Suppressor macrophage (primary cell): ENCODE measurements at places on chromosomes 2 and 18.

DNA sequence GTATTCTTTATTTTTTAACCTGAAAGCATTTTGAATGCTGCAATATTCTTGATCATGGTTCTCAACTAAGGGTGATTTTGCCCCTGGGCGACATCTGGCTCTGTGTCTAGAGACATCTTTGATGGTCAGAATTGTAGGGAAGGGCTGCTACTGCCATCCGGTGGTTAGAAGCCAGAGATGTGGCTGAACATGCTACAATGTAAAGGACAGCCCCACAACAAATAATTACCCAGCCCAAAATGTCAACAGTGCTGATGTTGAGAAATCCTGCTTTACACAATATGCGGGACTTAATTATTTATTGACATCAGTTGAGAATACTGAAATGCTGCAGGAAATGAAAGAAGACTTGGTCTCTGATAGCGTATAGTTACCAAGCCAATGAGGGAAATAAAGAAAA is 37.5 kb upstream of the SERPINB2 start:
- peak; percentile 61 for DNase-seq

GRCh38 chr2:196486146-196486545 is 153.4 kb upstream of the CCDC150 start:
- no peak for DNase-seq

GRCh38 chr2:166405569-166405926 is 29.8 kb upstream of the SCN9A start:
- no peak for DNase-seq

- DNase-seq, result peak; percentile 23
These were observed 2.2 kb downstream of the STAMBP start for GRCh38 chr2:73830871-73831401.

DNA sequence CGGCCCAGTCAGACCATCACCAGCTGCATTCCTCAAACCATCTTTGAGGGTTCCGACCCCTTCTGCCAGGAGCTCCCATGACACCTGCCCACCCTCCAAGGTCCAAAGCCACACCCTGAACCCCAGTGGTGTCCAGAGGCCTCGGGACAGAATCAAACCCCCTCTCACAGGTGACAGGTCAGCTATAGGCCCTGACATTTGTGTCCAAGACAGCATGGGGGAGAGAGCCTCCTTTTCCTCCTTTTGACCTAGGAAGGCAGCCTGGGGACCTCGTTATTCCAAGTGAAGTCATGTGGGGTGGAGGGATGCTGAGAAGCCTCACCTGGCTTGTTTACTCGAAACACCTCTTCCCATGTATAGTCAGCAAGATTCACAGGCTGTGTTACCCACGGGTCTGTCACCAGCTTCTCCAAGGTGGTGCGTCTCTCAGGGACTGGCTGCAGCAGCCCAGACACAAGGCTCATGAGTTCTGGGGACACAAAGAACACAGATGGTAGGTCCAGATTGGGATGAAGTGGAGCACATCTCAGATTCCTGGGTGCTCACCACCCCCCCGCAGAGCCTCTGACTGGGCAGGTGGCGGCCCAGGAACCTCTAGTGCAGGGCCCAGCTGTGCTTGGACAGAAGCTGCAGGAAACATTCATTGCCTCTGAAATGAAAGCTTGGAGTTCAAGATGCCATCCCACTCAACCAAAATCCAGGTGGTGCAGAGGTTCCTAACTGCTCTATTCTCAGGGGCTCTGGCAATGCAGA is 5.1 kb upstream of the MTERF4 start:
- no peak for DNase-seq

- no peak for DNase-seq
These were observed 278.0 kb upstream of the DSEL start for GRCh38 chr18:67794521-67794920.

DNA sequence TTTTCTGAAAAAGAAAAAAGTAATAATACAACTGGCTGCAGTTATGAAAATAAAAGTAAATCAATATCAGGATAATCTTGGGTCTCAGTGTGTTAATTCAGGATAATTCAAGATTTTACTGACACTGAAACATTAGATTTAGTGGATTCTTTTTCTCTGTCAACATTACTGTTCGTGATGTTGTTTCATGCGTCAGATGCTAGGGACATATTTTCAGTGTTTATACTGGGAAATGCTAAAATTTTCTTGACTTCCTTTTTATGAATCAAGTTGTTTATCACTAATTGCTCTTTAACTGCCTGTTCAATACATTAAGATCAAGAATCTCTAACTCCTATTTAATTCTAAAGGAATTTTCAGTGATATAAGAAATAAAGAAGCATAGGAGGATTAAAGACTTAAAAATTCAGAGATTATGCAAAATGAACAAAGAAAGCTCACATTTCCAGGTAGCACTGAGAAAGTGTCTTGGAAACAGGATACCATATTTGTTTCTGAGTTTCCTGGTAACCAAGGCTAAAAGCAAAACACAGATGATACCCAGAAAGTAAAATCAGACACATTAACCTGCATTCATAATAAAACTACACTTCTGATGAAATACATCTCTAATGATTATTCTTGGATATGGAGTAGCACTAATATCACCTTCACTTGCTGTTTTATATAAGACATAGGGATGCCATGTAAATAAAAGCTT is 174.0 kb downstream of the ARL4C start:
- no peak for DNase-seq

- no peak for DNase-seq
These were observed 500.9 kb upstream of the NXPH2 start for GRCh38 chr2:139281124-139281523.

GRCh38 chr2:212858496-212858895 is 292.9 kb downstream of the IKZF2 start:
- no peak for DNase-seq

GRCh38 chr2:3654011-3654410 is 4.0 kb upstream of the ALLC start:
- no peak for DNase-seq

GRCh38 chr2:186862869-186863709 is 14.1 kb upstream of the ZSWIM2 start:
- peak; percentile 32 for DNase-seq

DNA sequence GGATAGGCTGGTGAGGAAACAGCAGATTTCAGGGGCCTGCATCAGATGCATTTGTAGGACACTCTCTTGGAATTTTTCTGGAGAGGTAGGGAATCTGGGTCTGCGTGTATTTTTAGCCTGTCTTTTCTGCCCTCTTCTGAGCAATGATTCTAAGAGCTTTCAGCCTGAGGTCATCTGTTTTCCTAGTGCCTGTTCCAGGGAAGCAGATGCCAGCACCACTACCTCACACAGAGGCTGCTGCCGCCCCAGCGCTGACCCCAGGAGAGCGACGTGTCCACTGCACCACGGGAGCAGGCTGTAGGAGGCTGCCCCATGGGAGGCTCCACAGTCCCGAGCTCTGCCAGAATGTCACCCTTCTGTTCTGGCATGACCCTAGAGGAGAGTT is 316.5 kb downstream of the CYP26B1 start:
- DNase-seq, result no peak

DNA sequence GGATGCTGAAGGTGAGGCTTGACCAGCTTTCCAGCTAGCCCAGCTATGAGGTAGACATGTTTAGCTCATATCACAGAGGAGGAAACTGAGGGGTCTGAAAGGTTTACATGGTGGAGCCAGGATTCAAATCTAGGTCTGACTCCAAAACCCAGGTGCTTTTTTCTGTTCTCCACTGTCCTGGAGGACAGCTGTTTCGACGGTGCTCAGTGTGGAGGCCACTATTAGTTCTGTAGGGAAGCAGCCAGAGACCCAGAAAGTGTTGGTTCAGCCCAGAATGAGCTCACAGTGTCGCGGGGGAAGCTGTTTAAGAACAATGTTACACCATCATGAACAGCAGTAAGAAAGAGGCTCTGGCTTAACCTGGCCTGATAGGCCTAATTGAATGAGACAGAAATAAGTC is 11.1 kb downstream of the PROC start:
- no peak for DNase-seq

GRCh38 chr2:6454286-6454990 is 411.3 kb downstream of the CMPK2 start:
- no peak for DNase-seq

DNA sequence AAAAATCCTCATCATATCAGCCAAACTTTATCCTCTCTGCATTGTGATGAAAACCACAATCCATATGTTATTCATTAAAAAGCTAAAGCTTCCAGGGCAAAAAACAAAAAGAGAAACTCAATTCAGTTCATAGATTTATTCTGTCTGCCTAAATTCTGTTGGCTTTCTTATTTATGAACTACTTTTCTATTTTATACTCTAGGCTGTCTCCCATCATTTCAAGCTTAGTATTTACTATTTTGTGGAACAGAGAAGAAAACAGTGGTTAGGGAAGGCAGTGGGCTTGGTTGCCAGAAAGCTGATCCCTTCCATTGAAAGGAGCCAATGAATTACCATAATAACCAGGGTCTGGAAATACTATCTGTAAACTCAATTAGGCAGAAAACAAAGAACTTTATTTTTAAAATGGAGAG is 71.8 kb downstream of the RAPH1 start:
- no peak for DNase-seq

GRCh38 chr2:40204268-40204667 is 247.6 kb downstream of the SLC8A1 start:
- DNase-seq, result no peak

DNA sequence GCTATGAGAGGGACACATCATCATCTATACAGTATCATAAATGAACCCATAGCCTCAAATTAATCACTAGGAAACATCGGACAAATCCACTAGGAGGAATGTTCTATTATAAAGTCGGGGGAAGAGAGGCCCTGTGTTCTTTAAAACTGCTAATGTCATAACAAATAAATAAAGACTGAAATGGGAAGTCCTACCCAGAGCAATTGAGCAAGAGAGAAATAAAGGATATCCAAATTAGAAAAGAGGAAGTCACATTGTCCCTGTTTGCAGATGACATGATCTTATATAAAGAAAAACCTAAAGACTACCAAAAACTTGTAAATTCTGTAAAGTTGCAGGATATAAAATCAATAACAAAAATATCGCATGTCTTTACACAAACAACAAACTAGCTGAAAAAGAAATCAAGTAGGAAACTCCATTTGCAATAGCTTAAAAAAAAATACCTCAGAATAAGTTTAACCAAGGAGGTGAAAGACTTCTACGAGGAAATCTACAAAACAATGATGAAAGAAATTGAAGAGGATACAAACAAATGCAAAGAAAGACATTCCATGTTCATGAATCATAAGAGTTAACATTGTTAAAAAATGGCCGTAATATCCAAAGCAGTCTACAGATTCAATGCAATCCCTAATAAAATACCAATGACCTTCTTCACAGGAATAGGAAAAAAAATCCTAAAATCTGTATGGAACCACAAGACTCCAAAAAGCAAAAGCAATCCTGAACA is 30.6 kb downstream of the RTN4 start:
- DNase-seq, result peak; percentile 15

DNA sequence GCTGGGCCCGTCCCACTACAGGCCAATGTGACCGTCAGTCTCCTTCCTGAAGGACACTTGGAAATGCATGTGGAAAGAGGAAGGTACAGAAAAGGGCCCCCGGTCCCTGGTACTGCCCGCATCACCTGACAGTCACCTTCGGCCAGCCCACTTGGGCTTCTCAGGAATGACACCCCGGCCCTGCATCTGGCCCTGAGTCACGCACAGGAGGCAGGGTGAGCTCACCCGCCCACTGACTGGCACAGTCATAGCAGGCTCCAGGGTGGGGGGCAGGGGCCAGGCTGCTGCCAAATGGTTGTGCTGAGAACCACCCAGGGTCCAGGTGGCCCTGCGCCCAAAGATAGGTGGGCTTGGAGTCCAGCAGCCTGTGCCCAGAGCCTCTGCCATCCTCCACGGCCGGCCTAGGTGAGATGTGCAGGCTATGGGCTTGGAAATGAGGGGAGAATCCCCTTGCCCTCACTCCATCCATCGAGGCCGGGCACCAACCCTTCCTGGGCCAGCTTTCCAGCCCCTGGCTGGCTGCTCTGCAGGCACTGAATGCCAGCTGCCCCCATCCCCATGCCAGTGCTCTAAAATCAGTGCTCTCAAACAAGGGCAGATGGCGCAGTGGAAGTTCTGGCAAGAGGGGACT is 14.1 kb downstream of the EMX1 start:
- DNase-seq, result peak; percentile 54

- peak; percentile 61 for DNase-seq
These were observed 220.8 kb downstream of the GULP1 start for GRCh38 chr2:188512456-188512855.

DNA sequence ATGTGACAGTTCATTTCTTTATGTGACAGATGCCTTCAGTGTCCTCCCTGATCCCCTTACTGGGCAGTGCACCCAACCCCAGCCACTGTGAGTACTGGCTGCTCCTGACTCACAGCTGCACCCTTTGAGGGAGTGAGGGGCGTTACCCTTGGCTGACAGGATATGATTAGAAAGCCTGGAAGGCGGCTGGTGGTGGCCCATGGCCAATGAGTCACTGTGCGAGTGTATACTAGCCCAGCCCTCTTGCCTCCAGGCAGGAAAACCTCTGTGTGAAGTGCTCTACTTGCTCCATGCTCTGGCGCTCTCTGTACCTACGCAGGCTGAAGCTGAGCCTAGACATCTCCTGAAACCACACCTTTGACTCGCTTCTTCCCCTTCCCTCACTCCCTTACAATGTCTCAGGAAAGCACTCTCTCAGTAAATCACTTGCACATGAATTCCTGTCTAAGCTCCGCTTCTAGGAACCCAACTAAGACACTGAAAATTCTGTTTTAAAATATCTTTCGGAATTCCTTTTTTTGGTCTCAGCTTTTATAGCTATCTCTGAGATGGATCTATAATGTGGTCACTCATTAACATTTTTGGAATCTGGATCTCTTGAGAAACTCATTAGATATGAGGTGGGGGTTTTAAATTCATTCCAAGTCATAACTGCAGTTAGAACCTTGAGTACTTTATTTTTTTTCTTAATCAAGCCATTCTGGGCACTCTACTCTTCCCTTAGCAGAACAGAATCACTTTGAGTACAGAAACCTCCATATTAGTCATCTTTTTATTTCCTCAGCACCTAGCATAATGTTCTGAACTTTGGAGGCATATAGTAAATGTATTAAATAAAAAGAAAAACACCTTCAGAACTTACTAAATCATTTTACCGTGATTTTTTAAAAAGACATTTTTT is 25.3 kb upstream of the STAM2 start:
- peak; percentile 80 for DNase-seq
